ENCODE measurements at places on chromosomes 4 and X. TPM values are rescaled to one million over a fixed set of nuclear protein-coding genes. Genes with fewer than 3 reads are reported as not detected.

DNA sequence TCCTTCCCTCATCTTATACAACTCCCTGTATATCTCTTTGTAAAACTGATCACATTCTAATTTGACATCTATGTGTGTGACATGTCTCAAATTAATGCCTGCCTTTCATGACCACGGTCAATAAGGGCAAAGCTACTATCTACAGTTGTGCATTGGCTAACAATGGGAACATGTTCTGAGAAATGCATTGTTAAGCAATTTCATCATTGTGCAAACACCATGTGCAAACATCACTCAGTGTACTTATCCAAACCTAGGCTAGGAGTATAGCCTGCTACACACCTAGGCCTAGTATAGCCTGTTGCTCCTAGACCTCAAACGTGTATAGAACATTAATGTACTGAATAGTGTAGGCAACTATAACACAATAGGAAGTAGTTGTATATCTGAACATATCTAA is 95.0 kb downstream of the BANK1 start:
- H3K4me3 ChIP-seq, result no peak overlapping the region
- no peaks in the 10 kb centered on the region for H3K36me3 ChIP-seq

DNA sequence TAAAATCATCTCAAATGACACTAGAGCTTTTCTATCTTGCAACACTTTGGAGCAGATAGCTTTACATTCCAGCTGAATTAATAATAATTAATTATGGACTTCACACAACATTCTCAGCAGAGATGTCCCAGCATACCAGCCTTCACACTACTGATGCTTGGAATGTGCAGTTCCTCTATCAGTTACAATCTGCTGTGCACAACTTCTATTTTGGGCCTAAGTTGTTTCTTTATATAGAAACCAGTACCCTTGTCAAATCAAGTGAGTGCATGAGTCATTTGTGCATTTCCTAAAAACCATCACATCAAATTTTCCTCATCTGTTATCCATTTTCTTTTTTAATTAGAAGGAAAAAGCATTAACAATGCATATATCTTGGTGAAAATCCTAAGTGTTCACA is 8.8 kb upstream of the RASL11B start:
- H3K27me3 ChIP-seq, result no peaks in the 10 kb centered on the region
- H3K4me1 ChIP-seq, result no peaks in the 10 kb centered on the region
- H3K4me3 ChIP-seq, result no peak overlapping the region
- no peak for DNase-seq

DNA sequence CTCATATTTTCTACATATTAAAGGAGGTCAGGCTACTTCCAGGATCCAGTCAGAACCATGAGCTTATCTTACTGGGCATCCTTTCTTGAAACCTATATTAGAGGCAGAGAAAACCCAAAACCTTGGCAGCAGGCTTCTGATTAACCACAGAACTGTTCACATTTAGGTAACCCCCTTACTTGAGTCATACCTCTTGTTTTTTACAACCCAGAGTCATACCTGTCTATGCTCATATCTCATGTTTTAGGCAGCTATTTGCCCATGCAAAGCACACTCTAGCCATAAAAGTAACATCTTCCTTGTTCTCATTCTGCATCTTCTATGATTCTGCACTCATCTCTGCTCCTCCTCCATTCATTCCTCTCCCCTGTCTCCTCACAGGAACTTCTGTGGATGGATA is 138.0 kb upstream of the SMIM31 start:
- DNase-seq, result no peak
- no peak overlapping the region for H3K27ac ChIP-seq
- H3K27me3 ChIP-seq, result no peaks in the 10 kb centered on the region
- H3K4me1 ChIP-seq, result no peaks in the 10 kb centered on the region
- H3K36me3 ChIP-seq, result no peaks in the 10 kb centered on the region
- no peak overlapping the region for H3K4me3 ChIP-seq

GRCh38 chr4:75248770-75249407 is 265.3 kb downstream of the RCHY1 start:
- no peaks in the 10 kb centered on the region for H3K36me3 ChIP-seq
- no peak overlapping the region for H3K4me3 ChIP-seq
- no peak for DNase-seq
- H3K27ac ChIP-seq, result no peak overlapping the region

DNA sequence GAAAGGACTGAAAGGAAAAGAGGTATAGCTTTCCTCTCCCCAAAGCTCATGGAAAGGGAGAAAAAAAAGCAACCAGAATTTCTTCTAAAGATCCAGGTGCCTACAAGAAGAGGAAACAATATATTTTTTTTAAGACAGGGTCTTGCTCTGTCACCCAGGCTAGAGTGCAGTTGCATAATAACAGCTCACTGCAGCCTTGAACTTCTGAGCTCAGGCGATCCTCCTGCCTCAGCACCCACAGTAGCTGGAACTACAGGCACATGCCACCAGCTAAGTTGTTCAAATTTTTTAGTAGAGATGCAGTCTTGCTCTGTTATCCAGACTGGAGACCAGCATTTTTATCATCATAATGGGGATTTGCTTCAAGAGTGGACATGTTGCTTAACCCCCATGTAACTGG is 30.5 kb upstream of the BBS12 start:
- no peaks in the 10 kb centered on the region for H3K36me3 ChIP-seq
- H3K27ac ChIP-seq, result no peak overlapping the region
- H3K4me1 ChIP-seq, result no peaks in the 10 kb centered on the region
- DNase-seq, result no peak

DNA sequence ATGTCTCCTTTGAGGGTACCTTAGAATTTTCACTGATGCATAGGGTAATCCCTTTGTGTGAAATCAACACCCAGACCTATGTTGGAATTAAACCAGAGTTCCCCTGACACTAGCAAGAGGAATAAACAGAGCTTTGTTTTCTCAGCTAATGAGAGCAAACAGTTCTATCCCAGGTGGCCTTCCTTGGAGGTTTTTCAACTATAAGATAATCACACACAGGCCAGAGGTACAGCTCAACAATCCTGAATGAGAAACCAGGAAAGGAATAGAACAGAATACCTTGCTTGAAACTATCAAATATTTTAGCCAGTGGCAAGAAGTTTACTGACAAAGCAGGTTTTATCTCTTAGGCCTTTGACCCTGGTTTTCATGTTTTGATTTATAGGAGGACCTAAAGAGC is 100.2 kb downstream of the OTC start:
- H3K27me3 ChIP-seq, result no peaks in the 10 kb centered on the region
- H3K27ac ChIP-seq, result no peak overlapping the region
- no peak for DNase-seq
- H3K4me1 ChIP-seq, result no peaks in the 10 kb centered on the region
- H3K36me3 ChIP-seq, result no peaks in the 10 kb centered on the region

Gene TAF7L
- not detected for total RNA-seq

Gene VSIG1
- 0.86 TPM for total RNA-seq

Gene APELA
- 0.34 TPM for total RNA-seq

Gene ARMCX4
- 8.5 TPM for total RNA-seq

Gene CENPVL2
- total RNA-seq, result not detected
